ENCODE measurements at places on chromosomes 1 and 21. TPM values are rescaled to one million over a fixed set of nuclear protein-coding genes. Genes with fewer than 3 reads are reported as not detected.

DNA sequence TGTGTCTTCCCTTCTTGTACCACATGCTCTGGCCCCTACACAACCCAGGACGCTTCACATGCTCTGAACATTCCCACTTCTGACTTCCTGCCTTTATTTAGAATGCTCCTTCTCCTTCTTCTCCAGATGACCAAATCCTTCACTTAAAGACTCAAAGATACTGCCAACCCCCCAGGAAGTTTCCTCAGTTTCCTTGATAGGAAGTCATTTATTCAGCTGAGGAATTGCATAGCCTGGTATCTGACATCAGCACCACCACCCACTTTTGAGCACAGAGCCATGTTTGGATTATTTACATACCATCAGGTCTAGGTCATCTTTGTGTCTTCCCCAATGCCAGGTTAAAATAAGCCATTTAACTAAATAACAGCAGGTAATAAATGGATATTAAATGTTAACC, 42.4 kb downstream of the GFI1 start:
- H3K4me3 ChIP-seq: no peak overlapping the region
- no peaks in the 10 kb centered on the region for H3K27me3 ChIP-seq
- no peaks in the 10 kb centered on the region for H3K36me3 ChIP-seq
- no peaks in the 10 kb centered on the region for H3K4me1 ChIP-seq
- no peak for DNase-seq

DNA sequence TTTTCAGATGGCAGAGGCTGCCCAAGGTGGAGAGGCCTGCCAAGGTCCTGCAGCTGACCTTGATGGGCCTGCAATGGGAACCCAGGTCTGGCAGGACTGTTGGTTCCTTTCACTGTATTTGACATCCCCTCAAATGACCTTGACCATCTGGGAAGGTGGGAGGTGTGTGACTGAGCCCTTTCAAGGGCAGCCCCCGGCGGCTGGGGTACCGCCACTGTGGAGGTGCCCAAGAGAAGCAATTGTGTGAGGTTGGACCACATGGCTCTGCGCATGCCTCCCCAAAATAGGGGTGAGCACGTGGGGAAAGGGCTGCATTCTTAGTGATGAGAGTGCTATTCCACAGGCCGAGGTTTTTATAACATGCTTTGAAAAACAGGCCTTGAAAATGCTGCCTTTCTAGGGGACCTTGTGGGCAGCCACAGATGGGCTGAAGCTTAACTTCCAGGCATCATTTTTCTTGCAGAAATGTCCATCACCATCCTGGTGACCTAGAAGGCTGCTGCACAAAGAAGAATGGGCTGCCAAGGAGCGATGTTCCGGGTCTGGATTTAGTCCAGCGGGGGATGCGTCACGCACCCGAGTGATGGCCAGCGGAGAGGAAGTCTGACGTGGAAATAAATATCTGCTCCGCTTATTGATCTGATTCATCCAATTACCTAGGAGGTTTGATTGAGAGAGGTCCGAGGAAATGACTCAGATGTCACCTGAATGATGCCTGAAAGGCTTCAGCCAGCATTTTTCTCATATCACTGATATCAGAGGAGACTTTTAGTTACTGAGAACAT, 16.5 kb upstream of the UTS2 start:
- DNase-seq: no peak
- no peak overlapping the region for H3K27ac ChIP-seq
- H3K27me3 ChIP-seq: no peaks in the 10 kb centered on the region
- no peaks in the 10 kb centered on the region for H3K4me1 ChIP-seq
- no peak overlapping the region for H3K4me3 ChIP-seq

Gene CENPL
- 8.0 TPM for total RNA-seq

Gene HES3
- not detected for total RNA-seq

DNA sequence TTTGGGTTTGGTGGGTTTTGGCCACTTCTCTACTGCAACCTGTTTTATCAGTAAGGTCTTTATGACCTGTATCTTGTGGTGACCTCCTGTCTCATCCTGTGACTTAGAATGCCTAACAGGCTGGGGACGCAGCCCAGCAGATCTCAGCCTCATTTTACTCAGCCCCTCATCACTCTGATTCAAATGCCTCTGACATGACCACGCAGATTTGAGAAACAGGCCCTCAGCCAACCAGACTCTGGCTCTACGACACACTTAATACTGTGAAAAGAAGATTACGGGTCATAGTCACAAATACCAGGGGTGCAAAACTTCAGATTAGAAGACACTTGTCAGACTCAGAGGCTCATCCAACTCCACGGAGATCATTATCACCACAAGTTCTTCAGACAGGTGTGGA, 28.3 kb upstream of the KIF26B start:
- no peaks in the 10 kb centered on the region for H3K27me3 ChIP-seq
- H3K36me3 ChIP-seq: no peaks in the 10 kb centered on the region
- no peak for DNase-seq
- H3K27ac ChIP-seq: no peak overlapping the region
- no peaks in the 10 kb centered on the region for H3K4me1 ChIP-seq
- no peak overlapping the region for H3K4me3 ChIP-seq

DNA sequence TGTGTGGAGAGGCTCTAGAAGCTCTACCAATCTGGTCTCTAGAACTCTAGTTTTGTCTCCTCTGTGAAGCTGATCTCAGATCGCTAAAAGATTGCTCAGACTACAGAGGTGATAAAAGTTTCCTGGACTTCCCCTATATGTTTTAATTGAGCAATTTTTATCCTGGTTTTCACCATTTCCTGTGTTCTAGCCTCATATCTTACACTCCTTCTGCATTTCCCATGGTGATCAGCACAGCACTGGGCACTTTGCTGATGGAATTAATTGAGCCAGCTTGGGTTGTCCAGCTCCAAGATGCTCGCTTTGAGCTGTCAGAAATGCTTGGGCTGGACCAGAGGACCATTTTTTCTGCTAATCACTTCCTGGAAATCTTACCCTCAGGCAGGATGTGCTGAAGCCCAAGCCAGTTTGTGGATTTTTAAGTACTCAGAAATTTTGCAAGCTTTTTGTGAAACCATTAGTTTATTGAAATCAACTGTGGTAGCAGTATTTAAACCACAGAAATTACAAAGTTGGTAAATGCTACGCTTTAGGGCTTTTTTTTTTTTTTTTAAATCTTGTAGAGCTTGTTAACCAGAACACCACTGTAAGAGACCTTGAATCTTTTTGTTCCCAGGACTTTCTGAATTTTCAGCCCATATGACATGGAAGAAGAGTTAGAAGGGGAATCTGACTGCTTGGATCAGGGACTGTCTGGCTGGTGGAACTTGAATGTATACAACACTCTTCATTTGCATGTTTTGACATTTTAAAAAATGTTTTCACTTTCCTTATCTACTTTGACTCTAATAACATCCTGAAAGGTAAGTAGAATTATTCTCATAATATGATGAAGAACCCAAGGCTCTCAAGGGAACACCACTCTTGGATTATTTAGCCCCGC, 28.4 kb downstream of the CD48 start:
- no peak overlapping the region for H3K4me3 ChIP-seq
- H3K4me1 ChIP-seq: peaks cover 7% of the 10 kb centered on the region
- no peak overlapping the region for H3K27ac ChIP-seq
- DNase-seq: no peak

Measured in esophagus squamous epithelium (tissue), 5 donors.